ENCODE measurements at places on chromosomes 13 and 19.

- H3K4me3 ChIP-seq = no peak overlapping the region
- no peaks in the 10 kb centered on the region for H3K27me3 ChIP-seq
- H3K4me1 ChIP-seq = no peaks in the 10 kb centered on the region
- no peak for DNase-seq
These were observed 767.6 kb upstream of the SLITRK1 start for GRCh38 chr13:84649853-84650252.

GRCh38 chr13:98937911-98938381, 39.9 kb downstream of the DOCK9 start:
- no peak overlapping the region for H3K27ac ChIP-seq
- no peak for DNase-seq
- H3K27me3 ChIP-seq = no peaks in the 10 kb centered on the region
- no peaks in the 10 kb centered on the region for H3K36me3 ChIP-seq

DNA sequence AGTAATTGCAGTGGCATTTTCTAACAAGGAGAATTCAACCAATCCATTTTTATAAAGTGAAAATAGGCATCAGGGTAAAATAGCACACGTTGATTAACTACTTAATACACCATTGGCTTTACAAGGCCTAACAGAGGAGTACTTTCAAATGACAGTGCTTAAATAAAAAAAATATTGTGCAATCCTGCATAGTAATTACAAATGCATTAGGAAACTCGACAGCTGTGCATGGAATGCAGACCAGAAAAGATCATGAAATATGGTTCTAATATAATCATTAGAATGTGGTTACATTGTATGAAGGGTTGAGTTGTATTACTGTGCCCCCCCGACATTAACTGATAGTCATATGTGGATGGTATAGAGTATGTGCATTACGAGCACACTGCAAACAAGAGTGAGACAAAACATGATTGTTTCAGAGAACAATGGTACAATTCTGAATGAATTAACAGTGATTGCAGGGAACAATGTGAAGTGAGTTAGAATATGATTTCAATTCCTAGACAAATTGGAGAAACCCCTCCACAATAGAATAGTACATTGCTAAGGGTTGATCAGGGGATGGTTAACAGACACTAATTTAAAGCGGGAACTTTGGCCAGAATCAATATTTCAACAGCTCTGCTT, 270.6 kb downstream of the GPC5 start:
- H3K36me3 ChIP-seq = no peaks in the 10 kb centered on the region
- H3K4me1 ChIP-seq = peaks cover 2% of the 10 kb centered on the region

GRCh38 chr19:15439078-15439799, 10.5 kb downstream of the WIZ start:
- no peak overlapping the region for H3K27ac ChIP-seq
- no peak overlapping the region for H3K4me3 ChIP-seq
- no peak for DNase-seq
- no peaks in the 10 kb centered on the region for H3K36me3 ChIP-seq
- H3K27me3 ChIP-seq = no peaks in the 10 kb centered on the region

GRCh38 chr13:73974051-73974450, 160.2 kb downstream of the KLF12 start:
- H3K4me1 ChIP-seq = peaks cover 10% of the 10 kb centered on the region
- no peak for DNase-seq
- H3K36me3 ChIP-seq = no peaks in the 10 kb centered on the region
- no peaks in the 10 kb centered on the region for H3K27me3 ChIP-seq

DNA sequence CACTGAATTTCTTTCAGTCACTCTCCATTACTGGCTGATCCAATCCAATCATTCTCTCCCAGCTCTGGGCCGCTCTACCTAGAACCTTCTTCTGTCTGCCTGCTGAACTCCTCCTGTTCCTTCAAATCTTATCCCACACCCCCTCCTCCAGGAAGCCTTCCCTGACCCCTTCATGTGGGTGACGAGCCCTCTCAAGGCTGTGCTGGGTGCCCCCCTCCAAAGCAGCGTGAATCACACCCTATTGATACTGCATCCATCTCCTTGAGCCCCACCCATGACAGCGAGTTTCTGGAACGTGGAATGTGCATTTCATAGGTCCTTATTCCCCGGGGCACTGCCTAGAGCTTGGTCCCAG, 3.2 kb downstream of the PIH1D1 start:
- peaks cover 4% of the 10 kb centered on the region for H3K36me3 ChIP-seq
- H3K27me3 ChIP-seq = no peaks in the 10 kb centered on the region
- H3K27ac ChIP-seq = no peak overlapping the region
- no peak overlapping the region for H3K4me3 ChIP-seq

GRCh38 chr13:46295491-46296114, 83.9 kb downstream of the LRRC63 start:
- DNase-seq = no peak
- no peaks in the 10 kb centered on the region for H3K27me3 ChIP-seq
- H3K36me3 ChIP-seq = no peaks in the 10 kb centered on the region
- H3K4me1 ChIP-seq = peaks cover 26% of the 10 kb centered on the region

DNA sequence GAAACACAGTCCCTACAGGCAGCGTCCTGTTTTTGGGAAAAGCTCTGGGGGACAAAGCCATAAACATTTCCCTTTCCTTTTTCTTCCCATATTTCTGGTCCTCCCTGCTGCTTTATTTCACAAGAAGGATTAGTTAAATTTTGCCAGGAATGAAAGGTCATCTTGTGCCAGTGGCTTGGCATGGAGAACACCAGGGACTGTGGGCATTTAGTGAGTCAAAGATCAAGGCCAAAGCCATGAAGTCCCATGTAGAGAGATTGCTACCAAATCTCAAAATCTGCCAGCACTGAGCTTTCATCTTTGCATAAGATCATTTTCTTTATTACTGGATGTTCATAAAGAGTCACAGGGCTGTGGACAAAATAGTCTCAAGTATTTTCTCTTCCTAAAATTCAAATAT, 29.1 kb upstream of the SLC46A3 start:
- H3K36me3 ChIP-seq = no peaks in the 10 kb centered on the region
- H3K27me3 ChIP-seq = no peaks in the 10 kb centered on the region
- H3K27ac ChIP-seq = peak overlapping the region; percentile 43
- DNase-seq = no peak
- H3K4me3 ChIP-seq = no peak overlapping the region

- no peaks in the 10 kb centered on the region for H3K36me3 ChIP-seq
- peaks cover 2% of the 10 kb centered on the region for H3K27me3 ChIP-seq
- no peaks in the 10 kb centered on the region for H3K4me1 ChIP-seq
- H3K27ac ChIP-seq = no peak overlapping the region
- DNase-seq = no peak
- no peak overlapping the region for H3K4me3 ChIP-seq
These were observed 23.5 kb upstream of the LAIR1 start for GRCh38 chr19:54387991-54388801.

GRCh38 chr13:33537026-33537425, 251.5 kb upstream of the STARD13 start:
- no peak for DNase-seq
- no peaks in the 10 kb centered on the region for H3K27me3 ChIP-seq
- H3K36me3 ChIP-seq = no peaks in the 10 kb centered on the region
- H3K27ac ChIP-seq = no peak overlapping the region

- DNase-seq = no peak
- H3K27ac ChIP-seq = no peak overlapping the region
- no peak overlapping the region for H3K4me3 ChIP-seq
- no peaks in the 10 kb centered on the region for H3K36me3 ChIP-seq
- no peaks in the 10 kb centered on the region for H3K27me3 ChIP-seq
These were observed 16.1 kb upstream of the TPP2 start for GRCh38 chr13:102580552-102581169.

DNA sequence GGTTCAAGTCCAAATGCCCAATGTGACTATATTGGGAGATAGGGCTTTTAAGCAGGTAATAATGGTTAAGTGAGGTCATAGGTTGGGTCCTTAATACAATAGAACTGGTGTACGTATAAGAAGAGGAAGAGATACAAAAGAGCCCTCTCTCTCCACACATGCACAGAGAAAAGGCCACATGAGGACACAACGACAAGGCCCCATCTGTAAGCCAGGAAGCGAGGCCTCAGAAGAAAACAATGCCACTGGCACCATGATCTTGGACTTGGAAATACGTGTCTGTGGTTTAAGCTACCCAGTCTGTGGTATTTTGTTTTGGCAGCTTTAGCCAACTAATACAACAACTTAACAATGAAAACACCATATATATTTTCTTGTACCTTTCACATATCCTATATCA, 23.4 kb upstream of the RFC3 start:
- H3K4me1 ChIP-seq = no peaks in the 10 kb centered on the region
- H3K36me3 ChIP-seq = no peaks in the 10 kb centered on the region
- H3K4me3 ChIP-seq = no peak overlapping the region
- H3K27ac ChIP-seq = no peak overlapping the region

- H3K27me3 ChIP-seq = no peaks in the 10 kb centered on the region
- DNase-seq = no peak
- no peak overlapping the region for H3K4me3 ChIP-seq
- H3K4me1 ChIP-seq = peaks cover 30% of the 10 kb centered on the region
- H3K27ac ChIP-seq = no peak overlapping the region
These were observed 21.5 kb upstream of the FOSB start for GRCh38 chr19:45446295-45446694.

- H3K4me1 ChIP-seq = peaks cover 15% of the 10 kb centered on the region
- H3K36me3 ChIP-seq = no peaks in the 10 kb centered on the region
- H3K27me3 ChIP-seq = no peaks in the 10 kb centered on the region
These were observed 702 bp upstream of the EPSTI1 start for GRCh38 chr13:42992764-42993122.

GRCh38 chr19:35903550-35904179, 1.3 kb downstream of the HCST start:
- DNase-seq = peak; percentile 46
- peak overlapping the region; percentile 66 for H3K27ac ChIP-seq
- no peaks in the 10 kb centered on the region for H3K27me3 ChIP-seq
- peaks cover 4% of the 10 kb centered on the region for H3K4me1 ChIP-seq
- no peak overlapping the region for H3K4me3 ChIP-seq
- no peaks in the 10 kb centered on the region for H3K36me3 ChIP-seq

- H3K4me3 ChIP-seq = no peak overlapping the region
- H3K36me3 ChIP-seq = no peaks in the 10 kb centered on the region
- H3K27me3 ChIP-seq = no peaks in the 10 kb centered on the region
- no peak for DNase-seq
These were observed 8.2 kb downstream of the EID2B start for GRCh38 chr19:39524495-39524894.

- peaks cover 4% of the 10 kb centered on the region for H3K4me1 ChIP-seq
- no peaks in the 10 kb centered on the region for H3K36me3 ChIP-seq
- peak overlapping the region; percentile 47 for H3K4me3 ChIP-seq
- H3K27me3 ChIP-seq = peaks cover 8% of the 10 kb centered on the region
- peak; percentile 34 for DNase-seq
These were observed 814 bp downstream of the NBEA start for GRCh38 chr13:34942732-34943435.

DNA sequence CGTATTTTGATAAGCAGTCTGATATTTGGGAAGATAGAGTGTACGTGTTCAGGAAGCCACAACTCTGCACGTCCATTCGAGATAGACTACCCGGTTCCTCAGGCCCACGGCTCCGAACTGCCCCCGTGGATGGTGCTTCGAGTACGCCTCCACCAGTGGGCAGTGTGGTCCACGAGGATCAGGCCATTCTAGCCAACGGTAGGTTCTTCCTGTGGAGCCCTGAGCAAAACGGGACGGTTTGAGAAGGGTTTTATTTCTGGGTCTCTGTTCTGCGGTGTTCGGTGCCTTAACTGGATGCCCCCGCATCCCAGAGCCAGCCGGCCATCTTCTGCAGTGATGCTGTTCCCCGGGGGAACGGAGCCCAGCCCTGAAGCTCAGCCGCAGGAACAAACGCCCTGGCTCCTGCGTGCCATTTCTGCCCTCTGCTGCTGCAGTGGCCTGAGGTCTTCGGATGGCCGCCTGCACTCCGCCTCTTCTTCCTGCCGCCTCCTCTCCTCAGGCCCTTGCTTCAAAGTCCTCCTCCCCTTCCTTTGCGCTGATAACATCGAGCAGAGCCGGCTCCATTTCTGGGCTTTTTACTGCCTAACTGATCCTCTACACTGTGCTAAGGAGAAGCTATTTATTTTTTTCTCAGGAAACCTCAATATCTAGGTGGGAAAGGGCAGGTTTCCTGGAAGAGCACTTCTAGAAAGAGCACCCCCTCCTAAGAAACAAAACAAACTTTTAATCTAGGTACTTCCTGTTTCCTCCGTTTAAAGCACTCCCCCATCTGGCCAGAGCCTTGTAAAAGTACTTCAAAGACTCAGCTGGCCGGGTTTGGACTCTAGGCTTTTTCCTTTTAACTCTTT, 36.2 kb upstream of the SLC46A3 start:
- no peaks in the 10 kb centered on the region for H3K27me3 ChIP-seq
- no peak overlapping the region for H3K4me3 ChIP-seq
- peaks cover 6% of the 10 kb centered on the region for H3K4me1 ChIP-seq

GRCh38 chr13:113831061-113831460, 32.8 kb downstream of the GAS6 start:
- no peak overlapping the region for H3K4me3 ChIP-seq
- no peak for DNase-seq
- no peak overlapping the region for H3K27ac ChIP-seq
- H3K36me3 ChIP-seq = peaks cover 2% of the 10 kb centered on the region
- H3K4me1 ChIP-seq = peaks cover 5% of the 10 kb centered on the region

GRCh38 chr13:36130193-36130551, 1.0 kb downstream of the DCLK1 start:
- no peaks in the 10 kb centered on the region for H3K36me3 ChIP-seq
- H3K4me1 ChIP-seq = no peaks in the 10 kb centered on the region
- no peaks in the 10 kb centered on the region for H3K27me3 ChIP-seq
- H3K27ac ChIP-seq = no peak overlapping the region
- H3K4me3 ChIP-seq = no peak overlapping the region
- DNase-seq = no peak

DNA sequence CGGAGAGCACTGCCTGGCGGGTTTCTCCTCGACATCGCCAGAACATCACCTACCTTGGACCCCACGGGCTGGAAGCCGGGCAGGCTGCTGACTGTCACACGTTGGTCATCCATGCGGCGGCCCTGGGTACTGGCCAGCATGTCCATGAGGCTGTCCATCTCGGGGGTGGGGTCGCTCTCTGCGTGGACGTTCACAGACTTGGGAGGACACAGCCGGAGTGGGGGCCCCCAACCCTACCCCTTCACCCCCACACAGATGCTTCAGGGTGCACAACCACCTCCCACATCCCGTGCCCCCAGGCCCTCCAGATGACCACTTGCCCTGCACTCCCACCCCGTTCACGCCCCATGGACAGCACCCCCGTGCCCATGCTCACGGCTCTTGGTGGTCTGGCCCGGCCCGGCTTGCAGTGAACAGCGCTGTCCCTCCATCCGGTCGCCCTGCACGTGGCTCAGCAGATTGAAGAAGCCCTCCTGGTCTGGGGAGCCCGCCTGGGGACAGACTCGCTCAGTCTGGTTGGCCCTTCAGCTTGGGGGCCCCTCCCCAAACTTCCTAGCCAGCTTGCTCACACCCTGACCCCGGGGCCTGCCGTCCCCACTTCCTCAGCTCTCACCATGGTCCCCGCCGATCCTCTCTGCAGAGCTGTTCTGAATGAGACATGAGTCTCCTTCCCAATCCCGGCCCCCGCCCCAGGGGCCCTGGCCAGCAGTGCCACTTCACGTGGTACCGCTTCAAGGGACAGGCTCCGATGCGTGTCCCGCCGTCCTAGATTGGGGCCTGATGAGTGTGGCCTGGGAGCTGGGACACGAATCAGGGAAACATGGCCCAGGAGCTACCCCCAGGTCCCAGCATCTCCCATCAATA, 947 bp downstream of the PCP2 start:
- H3K4me3 ChIP-seq = no peak overlapping the region
- H3K27me3 ChIP-seq = no peaks in the 10 kb centered on the region
- DNase-seq = no peak

GRCh38 chr13:65035302-65035701, 2194.8 kb downstream of the PCDH9 start:
- H3K36me3 ChIP-seq = no peaks in the 10 kb centered on the region
- DNase-seq = no peak
- no peaks in the 10 kb centered on the region for H3K4me1 ChIP-seq
- H3K27ac ChIP-seq = no peak overlapping the region

Data from liver (tissue), 10 donors.